ENCODE measurements at places on chromosomes 13 and 19. TPM values are rescaled to one million over a fixed set of nuclear protein-coding genes. Genes with fewer than 3 reads are reported as not detected.

DNA sequence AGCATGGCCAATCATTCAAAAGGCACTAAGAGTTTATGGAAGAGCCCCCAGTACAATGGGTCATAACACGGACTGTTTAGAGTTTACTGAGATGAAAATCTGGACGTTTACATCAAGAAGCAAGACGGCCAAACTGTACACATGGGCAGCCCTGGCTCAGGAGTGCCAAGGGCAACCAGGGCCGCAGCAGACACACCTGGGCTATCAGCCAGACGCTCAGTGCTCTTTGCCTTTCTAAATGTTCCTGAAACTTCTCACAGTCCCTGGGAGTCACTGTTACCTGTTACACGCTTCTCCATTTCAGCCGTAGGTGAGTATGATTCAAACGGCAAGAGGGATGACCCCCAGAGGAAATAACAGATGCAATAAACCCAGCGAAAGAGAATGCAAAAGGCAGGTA, 64.5 kb downstream of the ABCC4 start:
- DNase-seq: no peak

DNA sequence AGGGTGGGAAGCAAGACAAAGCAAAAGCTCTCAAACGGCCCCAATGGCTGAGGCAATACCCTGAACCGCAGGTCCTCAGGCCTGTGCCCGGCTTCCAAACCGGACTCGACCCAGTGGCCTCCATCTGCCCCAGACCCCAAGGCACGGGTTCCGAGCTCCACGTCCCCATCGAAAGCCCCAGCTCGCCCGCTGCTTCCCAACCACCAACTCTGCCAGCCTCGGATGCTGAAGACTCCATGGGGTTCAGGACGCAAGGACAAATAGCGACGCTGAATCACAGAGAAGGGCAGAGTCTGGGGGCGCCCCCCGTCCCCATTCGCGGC, 559 bp downstream of the POLR2E start:
- DNase-seq: peak; percentile 64

- no peak for DNase-seq
Observed at GRCh38 chr19:38975861-38976271, 324 bp upstream of the FBXO17 start.

GRCh38 chr13:66661336-66661735, 568.8 kb downstream of the PCDH9 start:
- DNase-seq: no peak

- DNase-seq: no peak
Observed at GRCh38 chr19:49016067-49016839, 638 bp downstream of the LHB start.

- no peak for DNase-seq
Observed at GRCh38 chr13:48879432-48879831, 96.3 kb upstream of the FNDC3A start.

- DNase-seq: no peak
Observed at GRCh38 chr13:89627996-89628395, 1719.5 kb upstream of the MIR17HG start.

IGFL1 gene
- not detected for total RNA-seq

DNA sequence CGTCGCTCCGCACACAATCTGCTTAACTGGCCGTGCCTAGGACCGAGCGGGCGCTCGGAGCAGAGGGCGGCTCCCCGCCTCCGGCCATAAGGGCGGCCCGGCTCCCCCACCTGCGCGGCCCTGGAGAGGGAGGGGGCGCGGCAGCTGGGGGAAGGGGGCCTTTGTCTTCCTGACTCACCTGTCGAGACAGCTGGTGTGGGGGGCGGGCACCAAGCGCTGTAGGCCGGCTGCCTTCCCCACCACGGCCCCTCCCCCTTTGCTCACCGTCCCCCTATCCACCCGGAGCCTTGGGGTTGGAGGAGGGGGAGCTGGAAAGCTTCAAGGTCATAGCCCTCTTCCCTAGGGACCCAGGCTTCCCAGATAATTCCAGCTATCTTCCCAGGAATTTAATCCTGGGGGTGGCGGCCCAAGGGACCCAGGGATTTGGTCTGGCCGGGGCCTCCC, 1.2 kb downstream of the VASP start:
- DNase-seq: peak; percentile 79

DNA sequence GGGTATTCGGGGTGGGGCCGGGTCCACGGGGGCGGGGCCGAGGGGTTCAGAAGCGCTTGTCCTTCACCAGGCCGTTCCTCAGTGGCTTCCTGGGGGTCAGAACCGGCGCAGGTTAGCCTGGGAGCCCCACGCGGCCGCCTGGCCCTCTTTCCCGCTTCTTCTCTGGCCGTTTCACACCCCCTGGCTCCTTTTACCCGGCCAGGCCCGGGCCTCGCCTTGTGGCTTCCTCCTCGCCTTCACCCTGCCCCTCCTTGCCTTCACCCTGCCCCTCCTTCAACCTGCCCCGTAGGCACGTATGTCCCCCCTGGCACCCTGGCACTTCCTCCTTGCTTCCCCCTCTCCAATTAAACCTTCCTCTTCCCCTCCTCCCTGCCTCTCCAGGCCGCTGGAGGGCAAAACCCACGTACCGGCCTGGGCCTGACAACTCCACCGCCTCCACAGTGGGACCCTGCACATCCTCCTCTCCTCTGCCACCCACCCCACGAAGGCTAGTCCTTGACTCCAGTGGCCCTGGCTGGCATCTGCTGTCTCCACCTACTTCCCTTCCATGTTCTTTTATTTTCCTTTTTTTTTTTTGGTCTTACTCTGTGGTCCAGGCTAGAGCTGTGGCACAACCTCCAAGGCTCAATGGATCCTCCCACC, 25.3 kb downstream of the CERS1 start:
- DNase-seq: no peak

DNA sequence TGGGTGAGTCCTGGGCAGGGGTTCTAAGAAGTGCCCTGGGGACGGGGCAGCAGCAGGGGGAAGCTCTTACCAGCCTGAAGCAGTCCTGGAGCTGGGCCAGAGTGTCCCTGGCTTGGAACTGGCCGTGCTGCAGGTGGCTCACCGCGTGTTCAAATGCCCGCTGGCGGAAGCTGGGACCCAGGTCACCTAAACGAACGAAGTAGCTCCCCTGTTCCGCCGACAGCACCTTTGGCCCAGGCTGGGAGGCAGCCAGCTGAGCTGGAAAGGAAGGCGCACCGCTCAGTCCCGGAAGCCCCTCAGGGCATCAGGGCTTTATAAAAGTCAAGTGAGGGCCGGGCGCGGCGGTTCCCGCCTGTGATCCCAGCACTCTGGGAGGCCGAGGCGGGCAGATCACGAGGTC, 9.6 kb downstream of the PLIN4 start:
- no peak for DNase-seq

DNA sequence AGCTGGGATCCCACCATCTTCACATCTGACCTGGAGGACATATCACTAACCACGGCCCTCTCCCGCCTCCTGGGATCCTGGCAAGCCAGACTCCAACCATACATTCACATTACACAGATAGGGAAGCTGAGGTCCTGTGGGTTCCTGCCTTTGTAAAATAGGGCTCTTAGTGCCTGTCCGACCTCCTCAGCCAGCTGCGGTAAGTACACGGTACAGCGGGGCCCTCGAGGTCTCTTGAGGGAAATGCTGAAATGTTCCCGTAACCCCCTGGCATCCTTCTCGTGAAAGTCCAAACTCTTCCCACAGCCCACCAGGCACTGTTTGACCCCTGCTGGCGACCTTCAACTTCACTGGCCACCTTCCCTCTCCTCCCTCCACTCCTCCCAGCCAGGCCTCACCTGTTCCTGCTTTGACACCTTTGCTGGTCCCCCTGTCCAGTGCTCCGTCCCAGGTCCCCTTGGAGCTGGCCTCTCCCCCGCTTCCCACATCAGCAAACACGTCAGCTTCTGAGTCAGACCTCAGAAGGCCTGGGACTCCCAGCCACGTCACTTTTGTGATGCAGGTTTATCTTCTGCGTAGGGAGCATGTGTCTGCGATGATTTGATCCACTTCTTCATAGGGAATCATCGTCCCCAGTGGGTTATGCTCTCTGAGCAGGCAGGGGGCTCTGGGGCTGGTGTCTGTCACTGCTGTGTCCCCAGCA, 8.8 kb upstream of the GNG7 start:
- DNase-seq: no peak

GRCh38 chr19:5265260-5265659, 75.4 kb downstream of the PTPRS start:
- no peak for DNase-seq

DNA sequence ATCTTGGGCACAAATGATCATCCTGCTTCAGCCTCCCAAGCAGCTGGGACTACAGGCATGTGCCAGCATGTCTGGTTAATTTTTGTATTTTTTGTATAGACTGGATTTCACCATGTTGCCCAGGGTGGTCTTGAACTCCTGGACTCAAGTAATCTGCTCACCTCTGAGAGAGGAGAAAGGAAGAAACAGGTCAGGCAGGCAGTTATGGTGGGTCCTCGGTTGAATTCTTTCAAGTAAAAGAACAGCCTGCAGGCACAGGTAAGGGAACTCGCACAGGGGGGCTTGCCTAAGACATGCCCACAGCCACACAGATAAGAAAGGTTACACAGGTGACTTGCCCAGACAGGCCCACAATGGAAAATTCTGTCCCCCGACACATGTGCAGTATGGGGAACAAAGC, 34.8 kb upstream of the CYSLTR2 start:
- DNase-seq: no peak

GRCh38 chr19:46722421-46723022, 5.6 kb upstream of the PRKD2 start:
- no peak for DNase-seq

DNA sequence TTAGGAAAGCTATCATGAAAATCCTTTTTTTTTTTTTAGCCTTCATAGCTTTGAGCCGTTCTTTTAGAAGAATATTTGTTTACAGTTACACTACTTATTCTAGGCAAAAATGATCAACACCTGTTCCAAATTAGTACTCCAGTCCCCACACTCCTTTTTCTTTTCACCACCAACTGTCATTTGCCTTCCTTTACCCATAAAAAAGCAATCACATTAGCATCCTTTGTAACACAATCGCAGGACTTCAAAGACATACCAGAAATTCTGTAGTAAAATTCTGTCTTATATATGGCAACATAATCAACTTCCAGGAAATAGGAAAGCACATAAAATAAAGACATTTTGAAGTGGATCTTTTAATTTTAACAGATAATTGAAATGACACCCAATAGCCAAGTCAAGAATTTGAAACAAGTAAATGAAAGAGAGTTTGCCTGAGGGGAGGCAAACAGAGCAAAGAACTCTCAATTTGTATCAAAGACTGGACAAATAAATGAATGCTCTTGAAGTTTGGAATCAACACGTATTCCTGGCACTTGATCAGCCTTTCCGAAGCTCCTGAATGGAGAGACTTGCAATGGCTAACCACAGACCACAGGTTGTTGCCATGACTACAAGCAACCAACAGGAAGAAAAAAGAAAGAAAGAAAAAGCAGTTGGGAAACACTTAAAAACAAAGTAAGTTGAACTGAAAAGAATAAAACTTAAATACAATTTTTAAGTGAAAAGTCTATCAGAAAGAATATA, 206.8 kb downstream of the PCDH9 start:
- peak; percentile 2 for DNase-seq

APOE gene
- 0.87 TPM for total RNA-seq

GRCh38 chr13:35994131-35994966, 136.8 kb downstream of the DCLK1 start:
- DNase-seq: no peak

FCER2 gene
- 3.7 TPM for total RNA-seq

Measured in activated CD8-positive, alpha-beta T cell treated with anti-CD3 and anti-CD28 coated beads for 36 hours (primary cell).